ENCODE measurements at places on chromosomes 1 and 21.

DNA sequence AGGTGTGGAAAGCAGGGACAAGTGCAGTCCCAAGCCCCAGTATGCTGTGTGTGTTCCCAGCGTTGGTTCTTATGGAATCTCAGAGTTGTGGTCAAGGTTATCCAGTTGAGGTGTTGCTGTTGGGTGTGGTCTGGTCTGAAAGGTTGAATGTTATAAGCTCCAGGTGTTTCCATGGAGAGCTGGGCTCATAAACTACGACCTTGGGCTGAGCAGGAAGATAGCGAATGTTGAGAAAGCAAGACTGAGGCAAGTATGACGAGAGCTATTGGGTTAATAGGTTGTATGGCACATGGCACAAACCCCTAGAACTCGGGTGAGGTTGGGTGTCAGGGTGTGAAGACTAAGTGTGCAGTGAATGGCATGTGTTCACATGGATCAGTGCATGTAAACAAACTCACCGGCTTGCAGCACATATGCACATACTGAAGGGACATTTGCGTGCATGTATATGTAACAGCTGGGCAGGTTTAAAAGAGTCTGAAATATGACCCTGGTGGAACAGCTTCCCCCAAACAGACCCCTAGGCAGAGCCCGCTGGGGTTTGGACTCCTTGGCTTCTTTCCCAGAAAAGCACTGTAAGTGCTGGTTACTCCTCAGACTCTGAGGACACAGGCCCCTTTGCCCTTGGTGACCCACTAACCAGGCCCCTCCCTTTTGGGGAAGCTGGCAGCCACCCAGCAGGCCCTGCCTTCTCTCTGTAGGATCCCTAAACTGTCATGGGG is 117.5 kb downstream of the NAV1 start:
- DNase-seq, result no peak

DNA sequence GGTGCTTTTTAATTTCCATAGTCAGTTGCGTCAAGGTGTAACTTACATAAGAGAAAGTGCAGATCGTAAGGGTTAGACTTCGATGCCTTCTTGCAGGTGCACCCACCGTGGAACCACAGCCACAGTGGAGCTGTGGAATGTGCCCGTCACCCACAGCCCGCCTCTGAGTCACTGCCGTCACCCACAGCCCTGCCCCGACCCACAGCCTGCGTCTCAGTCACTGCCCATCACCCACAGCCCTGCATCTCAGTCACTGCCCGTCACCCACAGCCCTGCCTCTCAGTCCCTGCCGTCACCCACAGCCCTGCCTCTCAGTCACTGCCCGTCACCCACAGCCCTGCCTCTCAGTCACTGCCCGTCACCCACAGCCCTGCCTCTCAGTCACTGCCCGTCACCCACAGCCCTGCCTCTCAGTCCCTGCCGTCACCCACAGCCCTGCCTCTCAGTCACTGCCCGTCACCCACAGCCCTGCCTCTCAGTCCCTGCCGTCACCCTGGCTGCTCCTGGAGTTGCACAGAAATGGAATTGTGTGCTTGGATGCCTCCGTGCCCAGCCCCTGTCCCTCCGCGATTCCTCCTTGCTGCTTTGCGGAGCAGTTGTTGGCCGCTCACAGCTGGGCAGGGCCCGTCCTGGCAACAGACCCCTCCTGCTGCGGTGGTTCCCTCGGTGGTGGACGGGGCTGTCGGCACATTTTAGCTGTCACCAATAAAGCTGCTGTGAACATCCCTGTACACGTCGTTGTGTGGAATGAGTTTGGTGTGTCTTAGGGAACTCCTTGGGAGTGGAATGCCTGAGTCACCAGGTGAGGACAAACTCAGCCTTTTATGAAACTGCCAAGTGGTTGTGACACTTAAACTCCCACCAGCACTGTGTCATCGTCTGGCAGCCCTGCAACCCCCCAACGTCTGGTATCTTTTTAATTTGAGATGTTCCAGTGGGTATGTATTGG is 44.9 kb upstream of the COL6A2 start:
- DNase-seq, result no peak

- DNase-seq, result no peak
Observed at GRCh38 chr1:199545780-199546179, 481.7 kb upstream of the NR5A2 start.

- DNase-seq, result no peak
Observed at GRCh38 chr21:17921579-17922530, 102.7 kb upstream of the C21orf91 start.

- DNase-seq, result no peak
Observed at GRCh38 chr1:36651176-36651910, 168.6 kb upstream of the CSF3R start.

GRCh38 chr1:226641671-226642231 is 93.2 kb downstream of the STUM start:
- no peak for DNase-seq

DNA sequence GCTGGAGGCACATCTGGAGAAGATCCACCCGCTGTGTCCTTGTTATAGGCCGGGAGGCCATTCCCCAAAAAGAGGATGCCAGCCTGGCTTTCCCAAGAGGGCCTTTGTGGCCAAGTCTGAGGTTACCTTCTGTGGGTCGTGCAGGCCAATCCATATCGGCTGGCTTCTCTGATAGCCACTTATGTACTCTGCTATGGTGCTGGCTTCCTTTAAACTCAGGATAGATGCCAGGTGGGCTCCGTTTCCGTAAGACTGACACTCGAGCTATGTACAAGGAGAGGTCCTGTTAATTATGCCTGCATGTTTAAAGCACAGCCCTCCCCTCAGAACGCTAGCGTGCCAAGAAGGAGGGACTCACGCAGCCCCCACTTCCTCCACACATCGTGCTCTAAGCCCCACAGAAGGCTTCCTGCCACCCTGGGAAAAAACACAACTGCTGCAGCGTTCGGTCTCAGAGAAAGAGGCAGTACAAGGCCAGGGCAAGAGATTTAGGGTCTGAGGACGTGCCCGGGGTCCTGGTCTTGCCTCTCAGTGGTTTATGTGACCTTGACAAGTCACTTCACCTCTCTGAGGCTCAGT is 11.6 kb downstream of the REG4 start:
- DNase-seq, result no peak

DNA sequence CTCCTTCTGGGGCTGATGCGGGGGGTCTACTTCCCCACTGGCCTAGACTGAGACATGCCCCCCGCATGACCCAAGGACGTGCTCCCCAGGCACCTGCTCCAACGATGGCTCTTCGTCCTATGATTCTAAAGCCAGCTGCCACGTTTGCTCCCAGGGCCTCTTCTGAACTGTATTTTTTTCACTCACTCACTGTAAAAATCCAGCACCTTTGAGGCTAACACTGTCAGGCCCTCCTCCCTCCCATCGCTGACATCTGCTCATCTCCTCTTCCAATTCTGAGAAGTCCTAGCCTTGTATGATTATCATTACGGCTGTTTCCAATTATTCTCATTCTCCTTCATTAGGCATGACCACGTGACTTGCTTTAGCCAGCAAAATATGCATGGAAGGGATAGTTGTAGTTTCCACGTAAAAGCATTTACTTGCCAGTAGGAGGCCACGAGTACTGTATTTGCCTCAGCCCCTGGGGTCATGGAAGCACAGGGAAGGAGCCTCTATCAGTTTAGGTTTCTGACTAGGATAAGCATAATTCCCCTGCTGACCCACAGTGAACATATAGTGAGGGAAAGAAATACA is 19.1 kb upstream of the EDN2 start:
- no peak for DNase-seq

DNA sequence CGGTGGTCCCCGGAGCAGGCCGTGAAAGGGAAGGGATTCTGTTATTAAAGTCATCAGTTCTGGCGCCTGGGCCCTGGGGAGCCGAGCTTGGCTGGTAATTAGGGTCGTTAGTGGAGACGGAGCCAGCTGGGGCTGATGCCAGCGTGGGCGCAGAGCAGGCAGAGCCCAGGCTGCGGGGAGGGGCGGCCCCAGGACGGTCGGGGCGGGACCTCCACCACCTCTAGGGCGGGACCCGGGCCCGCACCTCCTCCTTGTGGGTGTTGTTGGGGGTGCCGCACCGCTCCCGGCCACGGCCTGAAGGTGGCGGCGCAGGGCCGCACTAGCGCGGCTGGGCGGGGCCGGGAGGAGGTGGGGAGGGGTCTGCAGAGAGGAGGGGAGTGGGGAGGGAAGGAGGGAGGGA is 470.6 kb downstream of the PTPRU start:
- DNase-seq, result no peak

DNA sequence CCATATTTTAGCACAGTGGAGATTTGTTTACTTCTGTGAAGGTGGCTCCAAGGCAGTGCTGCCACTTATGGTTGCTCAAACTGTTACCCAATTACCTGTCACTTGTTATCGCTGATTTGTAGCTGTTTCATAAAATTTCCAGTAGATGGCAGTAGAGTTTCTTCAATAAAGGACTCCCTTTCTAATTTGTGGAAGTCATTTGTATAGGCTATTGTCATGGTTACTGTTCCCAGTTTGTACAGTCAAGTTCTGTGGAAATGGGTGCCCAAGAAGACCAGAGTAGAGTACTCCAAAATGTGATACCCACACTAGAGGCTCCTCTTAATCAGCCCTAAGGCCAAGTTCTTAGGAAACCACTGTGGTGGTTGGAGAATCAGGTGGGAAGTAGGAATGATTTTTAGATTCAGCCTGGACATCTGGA is 186.1 kb downstream of the CLEC20A start:
- DNase-seq, result peak; percentile 90

DNA sequence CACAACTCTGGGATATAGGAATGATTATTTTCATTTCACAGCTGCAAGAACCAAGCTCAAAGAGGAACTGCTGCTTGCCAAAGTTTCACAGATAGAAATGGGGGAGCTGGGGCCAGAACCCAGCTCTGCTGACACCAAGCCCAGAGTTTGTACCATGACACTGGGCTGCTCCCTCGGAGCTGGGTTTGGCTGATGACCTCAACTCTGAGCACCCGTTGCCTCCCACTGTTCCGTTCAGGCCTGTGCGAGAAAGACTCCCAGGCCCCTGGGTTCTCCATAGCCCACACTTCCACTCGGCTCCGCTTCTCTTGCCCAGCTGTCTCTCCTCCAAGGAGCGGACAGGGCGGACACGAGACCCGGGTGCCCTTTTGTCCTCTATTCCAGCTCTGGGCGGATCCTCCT is 55.2 kb downstream of the NGF start:
- DNase-seq, result no peak

Data from NCI-H510A treated with DMSO at 0.1 percent for 48 hours (cell line).